CD4-positive, alpha-beta T cell treated with Interleukin-17A for 1 hour (primary cell): ENCODE measurements at places on chromosomes 2 and 18.

GRCh38 chr2:173749315-173749714 lies 215.9 kb downstream of the SP3 start:
- DNase-seq, result no peak

DNA sequence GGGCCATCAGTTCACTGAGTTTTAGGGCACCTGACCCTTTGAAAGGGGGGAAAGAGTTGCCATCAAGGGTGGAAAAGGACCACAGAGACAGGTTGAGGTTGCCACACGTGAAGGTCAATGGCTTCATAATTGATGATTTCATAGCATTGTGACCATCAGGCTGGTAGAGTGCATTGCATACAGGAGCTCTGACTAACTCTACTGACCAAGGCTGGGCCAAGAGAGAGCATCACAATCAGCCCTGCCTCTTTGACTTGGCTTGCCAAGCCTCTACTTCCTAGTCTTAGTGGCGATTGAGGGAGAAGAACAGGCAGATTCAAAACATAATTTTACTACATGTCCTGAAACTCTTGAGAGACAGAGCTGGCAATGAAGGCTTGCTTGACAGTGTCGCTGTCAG lies 5.8 kb upstream of the TNP1 start:
- no peak for DNase-seq

DNA sequence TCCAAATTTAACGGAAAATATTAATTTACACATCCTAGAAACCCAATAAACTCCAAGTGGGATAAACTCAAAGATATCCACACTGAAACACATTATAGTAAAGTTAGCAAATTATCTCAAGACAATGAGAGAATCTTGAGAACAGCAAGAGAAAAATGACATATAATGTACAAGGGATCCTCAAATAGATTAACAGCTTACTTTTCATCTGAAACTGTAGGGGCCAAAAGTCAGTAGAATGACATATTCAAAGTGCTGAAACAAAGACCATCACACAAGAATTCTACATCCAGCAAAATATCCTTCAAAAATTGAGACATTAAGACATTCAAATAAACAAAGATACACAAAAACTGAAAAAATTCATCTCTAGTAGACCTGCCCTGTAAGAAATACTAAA lies 18.7 kb upstream of the METTL21A start:
- no peak for DNase-seq

DNA sequence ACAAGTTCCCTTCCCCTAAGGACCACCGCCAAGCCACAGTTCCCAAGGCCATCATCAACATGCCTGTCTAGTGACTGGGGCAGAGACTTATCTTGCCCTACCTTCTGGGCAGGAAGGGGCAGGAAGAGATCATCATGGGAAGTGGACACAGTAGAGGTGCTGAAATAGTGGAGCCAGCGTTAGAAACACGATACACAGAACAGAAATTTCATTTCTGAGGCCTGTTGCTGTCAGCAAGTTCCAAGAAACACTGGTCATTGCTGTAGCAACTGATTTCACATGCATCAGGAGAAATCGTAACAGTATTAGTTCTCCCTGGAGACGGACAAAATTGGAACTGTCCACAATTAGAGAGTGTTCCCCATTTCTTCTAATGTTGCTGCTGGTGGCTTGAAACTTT lies 83.0 kb downstream of the COLEC12 start:
- DNase-seq, result no peak

DNA sequence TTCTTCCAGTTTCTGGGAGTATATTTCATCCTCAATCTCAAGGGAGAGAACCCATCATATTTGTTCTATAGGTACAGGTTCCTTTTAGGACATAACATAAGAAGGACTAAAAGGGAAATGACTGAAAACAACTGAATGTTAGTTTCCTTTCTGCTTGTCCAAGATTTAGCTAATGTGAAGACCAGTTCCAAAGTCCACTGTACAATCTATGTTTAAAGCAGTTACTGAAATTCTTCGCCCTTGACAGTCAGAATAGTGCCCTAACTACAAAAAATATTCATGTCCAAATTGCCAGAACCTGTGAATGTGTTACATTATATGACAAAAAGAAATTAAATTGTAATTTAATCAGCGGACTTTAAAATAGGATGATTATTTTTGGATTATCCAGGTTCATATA lies 466.3 kb upstream of the SETBP1 start:
- DNase-seq, result no peak

GRCh38 chr2:134949981-134950708 lies 31.5 kb downstream of the CCNT2 start:
- peak; percentile 2 for DNase-seq
